Upper lobe of right lung (tissue), 1 donor: ENCODE measurements at places on chromosomes 1 and 21. TPM values are rescaled to one million over a fixed set of nuclear protein-coding genes. Genes with fewer than 3 reads are reported as not detected.

DMAP1 gene
- total RNA-seq: 34.0 TPM

GRCh38 chr1:941588-942383, 17.3 kb downstream of the NOC2L start:
- DNase-seq: peak; percentile 77

DNA sequence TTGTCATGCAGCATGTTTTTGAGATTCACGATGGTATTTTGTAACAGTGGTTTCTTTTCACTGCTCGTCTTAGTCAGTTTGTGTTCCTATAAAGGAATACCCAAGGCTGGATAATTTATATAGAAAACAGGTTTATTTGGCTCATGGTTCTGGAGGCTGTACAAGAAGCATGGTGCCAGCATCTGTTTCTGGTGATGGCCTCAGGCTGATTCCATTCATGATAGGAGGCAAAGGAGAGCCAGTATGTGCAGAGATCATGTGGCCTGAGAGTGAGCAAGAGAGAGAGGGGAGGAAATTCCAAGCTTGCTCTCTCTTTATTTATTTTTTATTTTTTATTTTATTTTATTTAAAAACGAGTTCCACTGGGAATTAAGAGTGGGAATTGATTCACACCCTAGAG, 2.0 kb upstream of the C21orf91 start:
- no peak for DNase-seq

DNA sequence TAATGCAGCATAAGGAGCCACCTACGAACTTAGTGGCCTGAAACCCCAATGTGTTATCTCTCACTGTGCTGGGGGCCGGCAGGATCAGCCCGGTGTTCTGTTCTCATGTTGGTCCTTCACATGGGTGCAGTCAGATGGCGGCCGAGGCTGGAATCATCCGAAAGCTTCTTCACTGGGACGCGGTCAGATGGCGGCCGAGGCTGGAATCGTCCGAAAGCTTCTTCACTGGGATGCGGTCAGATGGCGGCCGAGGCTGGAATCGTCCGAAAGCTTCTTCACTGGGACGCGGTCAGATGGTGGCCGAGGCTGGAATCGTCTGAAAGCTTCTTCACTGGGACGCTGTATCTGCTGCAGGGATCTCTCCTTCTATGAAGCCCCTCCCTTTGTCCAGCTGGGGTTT, 12.6 kb upstream of the PCBP3 start:
- no peak for DNase-seq

- DNase-seq: no peak
Observed at GRCh38 chr1:67886076-67886475, 52.8 kb upstream of the GNG12 start.

DNA sequence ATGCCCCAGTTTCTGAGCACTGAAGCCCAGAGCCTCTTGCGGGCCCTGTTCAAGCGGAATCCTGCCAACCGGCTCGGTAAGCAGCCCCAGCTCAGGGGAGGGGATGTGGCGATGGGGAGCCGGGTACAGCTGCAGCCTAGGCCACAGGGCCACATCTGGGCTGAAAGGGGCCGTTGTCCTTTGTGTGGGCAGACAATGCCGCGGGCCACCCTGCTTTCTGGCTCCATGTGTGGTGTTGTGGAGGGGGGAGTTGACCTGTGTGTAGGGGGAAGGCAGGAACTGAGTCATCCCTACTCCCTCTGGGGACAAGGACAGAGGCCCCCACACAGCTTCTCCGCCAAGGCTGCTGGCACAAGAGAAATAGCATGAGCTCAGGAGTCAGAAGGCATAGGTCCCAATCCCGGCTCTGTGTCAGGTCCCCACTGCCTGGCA, 26.0 kb downstream of the RPS6KA1 start:
- no peak for DNase-seq

GRCh38 chr1:203476216-203476814, 709 bp downstream of the PRELP start:
- no peak for DNase-seq

GRCh38 chr1:204616641-204617040, 68.9 kb downstream of the LRRN2 start:
- DNase-seq: no peak

- no peak for DNase-seq
Observed at GRCh38 chr1:68074472-68074871, 24.0 kb upstream of the DIRAS3 start.
